ENCODE measurements at places on chromosomes 12 and 14.

- DNase-seq, result no peak
Observed at GRCh38 chr14:72607386-72608130, 286.3 kb downstream of the DPF3 start.

- DNase-seq, result no peak
Observed at GRCh38 chr12:30748147-30748546, 6.6 kb downstream of the CAPRIN2 start.

DNA sequence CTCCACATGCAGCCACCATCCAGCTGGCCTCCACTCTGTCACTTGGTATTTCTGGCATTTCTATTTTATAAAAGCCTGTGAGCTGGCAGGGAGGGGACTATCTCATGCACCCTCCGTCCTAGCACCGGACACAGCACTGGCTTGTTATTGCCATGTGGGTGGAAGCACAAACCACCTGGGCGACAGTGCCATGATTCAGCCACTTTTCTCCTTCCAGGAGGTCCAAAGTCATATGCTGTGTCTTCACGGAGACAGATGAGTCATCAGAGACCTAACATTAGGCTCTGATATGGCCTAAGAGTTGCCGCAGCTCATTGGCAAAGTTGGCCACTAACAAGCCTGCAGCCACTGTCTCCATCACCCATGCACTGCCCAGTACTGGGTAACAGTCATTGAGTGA, 1123.0 kb downstream of the VRK1 start:
- DNase-seq, result no peak

DNA sequence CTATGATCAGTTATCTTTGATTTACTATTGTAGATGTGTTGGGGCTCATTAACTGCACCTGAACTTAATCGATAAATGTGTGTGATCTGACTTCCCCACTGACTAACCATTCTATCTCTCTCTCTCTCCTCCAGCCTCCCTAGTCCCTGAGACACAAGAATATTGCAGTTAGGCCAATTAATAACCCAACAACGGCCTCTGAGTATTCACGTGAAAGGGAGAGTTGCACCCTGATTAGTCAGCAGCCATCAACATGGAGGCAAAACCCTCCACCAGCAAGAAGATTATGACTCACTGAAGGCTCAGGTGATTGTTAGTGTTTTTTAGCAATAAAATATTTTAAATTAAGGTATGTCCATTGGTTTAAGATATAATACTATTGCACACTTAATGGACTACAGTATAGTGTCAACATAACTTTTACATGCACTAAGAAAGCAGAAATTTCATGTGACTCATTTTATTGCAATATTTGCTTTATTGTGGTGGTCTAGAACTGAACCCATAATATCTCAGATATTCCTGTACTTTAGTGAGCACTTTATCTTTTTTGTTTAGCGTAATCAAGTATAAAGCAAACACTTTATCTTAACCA, 77.1 kb upstream of the PTGDR start:
- no peak for DNase-seq

GRCh38 chr12:75208856-75209811, 505 bp downstream of the KCNC2 start:
- no peak for DNase-seq

- no peak for DNase-seq
Observed at GRCh38 chr12:1723721-1724120, 32.9 kb downstream of the ADIPOR2 start.

- DNase-seq, result no peak
Observed at GRCh38 chr14:72920008-72920407, 6.3 kb upstream of the DCAF4 start.

- no peak for DNase-seq
Observed at GRCh38 chr12:107457362-107457935, 228.2 kb upstream of the PWP1 start.

- no peak for DNase-seq
Observed at GRCh38 chr14:65791191-65791981, 378.9 kb downstream of the FUT8 start.

GRCh38 chr14:74554742-74555362, 57.2 kb downstream of the LTBP2 start:
- no peak for DNase-seq

All from GM04503 (cell line).